Right renal cortex interstitium (tissue), 3 donors: ENCODE measurements at places on chromosomes 2 and 18.

GRCh38 chr2:71787108-71787415, 333.7 kb downstream of the DYSF start:
- no peak for DNase-seq

DNA sequence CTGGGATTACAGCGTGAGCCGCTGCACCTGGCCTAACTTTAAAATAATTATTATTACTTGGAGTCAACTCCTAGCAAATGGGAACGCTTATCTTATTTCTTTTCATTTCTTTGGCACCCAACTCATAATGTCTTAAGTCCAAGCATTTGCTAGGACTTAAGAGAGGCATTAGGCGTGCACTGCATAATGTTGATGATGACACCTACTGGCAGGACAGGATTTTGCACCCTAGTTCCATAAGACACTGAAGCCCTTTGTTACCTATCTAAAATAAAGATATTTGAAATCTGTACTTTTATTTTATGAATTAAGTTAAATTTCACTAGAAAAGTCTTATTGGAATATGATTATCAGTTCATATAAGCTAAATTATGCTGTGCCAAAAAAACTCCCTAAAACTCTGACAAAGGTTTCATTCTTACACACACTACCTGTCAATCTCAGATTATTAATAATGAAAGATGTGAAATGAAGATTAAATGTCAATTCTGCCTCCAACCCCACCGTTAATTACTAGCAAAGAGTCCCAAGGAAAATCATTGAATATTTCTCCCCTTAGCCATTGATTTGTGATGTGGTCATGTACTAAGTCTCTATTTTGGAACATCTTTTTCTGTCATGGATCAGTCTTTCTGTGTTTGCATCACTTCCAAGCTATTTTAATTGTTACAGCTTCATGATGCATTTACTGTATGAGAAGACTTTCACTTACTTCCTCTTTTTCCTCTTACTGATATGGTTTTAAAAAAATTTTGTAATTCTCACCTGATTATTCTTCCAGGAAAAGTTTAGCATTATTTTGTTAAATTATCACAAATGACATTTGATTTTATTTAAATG, 12.7 kb upstream of the CDH2 start:
- no peak for DNase-seq

- no peak for DNase-seq
Observed at GRCh38 chr2:55923091-55923981, at the start of gene EFEMP1. Gene EFEMP1, minus strand, starts transcription at chr2:55923782. Its CDS starts 1,342 bp downstream, at chr2:55922440.

DNA sequence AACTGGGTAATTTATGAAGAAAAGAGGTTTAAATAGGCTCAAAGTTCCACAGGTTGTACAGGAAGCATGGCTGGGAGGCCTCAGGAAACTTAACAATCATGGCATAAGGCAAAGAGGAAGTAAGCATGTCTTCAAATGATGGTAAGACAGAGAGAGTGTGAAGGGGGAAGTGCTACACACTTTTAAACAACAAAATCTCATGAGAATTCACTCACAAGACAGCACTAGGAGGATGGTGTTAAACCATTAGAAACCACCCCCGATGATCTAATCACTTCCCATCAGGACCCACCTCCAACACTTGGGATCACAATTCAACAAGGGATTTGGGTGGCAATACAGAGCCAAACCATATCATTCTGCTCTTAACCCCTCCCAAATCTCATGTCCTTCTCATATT, 34.9 kb downstream of the CFAP210 start:
- DNase-seq = no peak

DNA sequence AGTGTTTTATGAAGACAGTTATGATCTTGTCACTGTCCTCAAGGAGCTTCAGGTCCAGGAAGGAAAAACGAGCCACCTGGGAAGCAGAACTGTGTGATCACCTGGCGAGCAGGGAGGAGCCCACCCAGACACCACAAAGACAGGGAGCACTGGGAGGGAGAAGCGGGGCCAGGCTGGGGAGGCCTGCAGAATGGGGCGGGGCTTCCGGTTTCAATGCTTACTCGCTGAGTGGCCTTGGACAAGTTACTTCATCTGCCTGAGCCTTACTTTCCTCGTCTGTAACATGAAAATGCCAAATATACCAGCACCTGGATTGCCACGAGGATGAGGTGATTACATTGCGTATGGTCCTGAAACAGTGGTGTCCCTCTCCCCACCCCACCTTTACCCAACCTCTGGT, 227.5 kb downstream of the ANKRD30B start:
- no peak for DNase-seq

DNA sequence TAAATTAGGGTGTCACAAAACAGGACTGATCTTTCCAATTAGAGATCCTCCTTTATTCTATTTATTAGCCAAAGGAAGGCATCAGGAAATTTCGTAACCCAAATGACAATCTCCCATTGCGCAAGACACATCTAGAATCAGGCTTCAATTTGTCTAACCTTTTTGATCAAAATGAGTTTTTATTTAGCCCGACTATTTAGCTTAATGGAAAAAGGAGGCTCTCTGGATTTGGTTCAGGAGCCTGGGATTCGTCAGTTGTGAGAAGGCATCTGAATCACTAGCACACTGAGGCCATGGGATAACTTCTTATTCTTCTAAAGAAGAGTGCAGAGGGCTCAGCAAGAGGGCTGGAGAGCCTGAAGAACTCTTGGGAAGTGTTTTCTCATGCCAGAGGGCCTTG, 332.1 kb upstream of the ETAA1 start:
- no peak for DNase-seq

DNA sequence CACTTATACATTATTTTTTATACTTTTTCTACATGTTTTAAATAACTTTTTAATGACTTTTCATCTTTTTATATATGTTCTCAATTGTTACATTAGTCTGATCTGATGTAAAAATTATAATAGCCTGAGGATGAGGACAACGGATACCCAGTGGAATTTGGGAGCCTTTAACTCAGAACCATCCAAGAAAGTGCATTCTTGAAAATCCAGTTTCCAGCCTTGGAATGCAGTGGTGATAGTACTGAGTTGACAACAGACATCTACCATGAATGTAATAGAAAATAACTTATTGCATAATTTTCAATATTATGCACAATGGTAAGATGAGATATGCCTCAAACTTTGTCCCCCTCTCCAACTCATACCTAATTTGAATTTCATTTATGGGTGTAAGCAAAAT, 120.7 kb upstream of the ZC3H15 start:
- DNase-seq = no peak

DNA sequence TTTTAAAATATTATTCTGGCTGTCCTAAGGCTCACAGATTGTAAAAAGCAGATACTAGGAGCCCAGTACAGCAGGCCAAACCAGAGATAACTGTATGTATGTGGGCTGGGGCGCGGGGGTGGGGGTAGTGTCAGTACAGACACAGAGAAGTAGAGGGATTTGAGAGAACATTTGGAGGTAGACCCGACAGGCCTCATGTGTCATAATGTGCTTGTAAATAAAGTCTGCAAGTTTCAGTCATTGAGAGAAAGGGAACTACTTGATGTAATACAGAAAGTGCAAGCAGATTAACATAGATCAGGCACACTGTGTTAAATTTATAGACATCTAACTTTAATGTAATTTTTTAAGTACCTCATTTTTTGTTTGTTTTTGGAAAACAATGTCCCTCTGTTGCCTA, 7.4 kb upstream of the POLI start:
- DNase-seq = no peak

DNA sequence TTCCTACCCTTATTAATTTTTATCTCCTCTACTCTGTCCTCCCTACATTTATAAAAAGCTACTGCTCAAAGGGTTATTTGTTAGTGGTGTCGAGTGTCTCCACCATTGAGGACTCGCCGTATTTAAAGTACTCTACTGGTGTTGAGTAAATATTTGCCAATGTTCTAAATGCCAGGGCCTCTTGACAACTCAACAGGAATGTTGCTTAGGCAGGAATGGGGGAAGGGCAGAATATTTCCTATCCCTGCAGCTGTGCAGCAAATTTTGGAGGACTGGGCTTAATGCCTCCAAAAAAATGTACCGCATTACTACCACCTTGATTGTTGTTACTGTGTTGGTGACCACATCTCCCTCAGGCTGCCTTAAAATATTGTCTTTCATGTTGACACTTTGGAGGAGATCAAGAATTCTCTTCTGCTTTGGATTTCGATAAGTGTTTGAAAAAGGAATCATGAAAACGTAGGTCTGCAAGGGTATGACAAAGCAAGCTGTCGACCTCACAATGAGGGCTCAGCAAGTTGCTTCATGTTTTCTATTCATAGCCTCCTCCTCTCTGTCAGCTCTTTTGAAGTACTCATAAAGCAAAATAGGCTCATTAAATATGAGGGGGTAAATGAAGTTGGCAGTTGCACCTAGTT, 84.3 kb downstream of the EFEMP1 start:
- no peak for DNase-seq

DNA sequence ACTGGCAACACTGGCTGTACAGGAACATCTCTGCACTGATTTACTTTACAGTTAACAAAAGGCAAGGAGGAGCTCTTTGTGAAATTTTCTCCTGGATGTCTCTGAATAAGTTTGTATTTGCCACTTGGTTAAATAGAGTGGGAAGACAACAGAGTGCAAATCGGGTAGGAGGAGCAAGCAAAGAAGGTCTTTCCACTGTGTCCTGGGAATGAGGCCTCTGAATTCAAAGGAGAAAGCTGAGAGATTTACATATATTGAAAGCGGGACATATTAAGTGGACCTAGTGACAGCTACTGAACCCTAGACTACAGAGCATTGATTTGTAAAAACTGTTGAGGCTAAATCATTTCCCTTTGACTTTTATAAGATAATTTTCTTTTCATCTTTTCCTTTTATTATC, 117.4 kb upstream of the CHRNA1 start:
- DNase-seq = no peak

DNA sequence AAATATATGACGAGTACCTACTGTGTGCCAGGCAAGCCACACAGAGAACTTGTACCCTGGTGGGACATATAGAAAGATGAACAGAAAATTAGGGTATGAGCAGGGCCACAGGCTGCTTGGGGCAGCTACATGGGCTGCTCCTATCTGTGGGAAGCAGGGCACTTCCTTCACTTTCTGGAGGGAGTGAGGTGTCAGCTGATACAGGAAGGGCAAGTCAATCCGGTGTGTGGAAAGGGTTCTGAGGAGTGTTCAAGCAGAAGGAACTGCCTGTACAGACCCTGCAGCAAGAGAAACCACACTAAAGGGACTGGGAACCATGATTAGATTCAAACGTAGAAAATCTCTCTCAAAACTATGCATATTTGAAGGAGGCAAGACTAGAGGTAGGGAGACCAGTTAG, 58.6 kb upstream of the BCL11A start:
- no peak for DNase-seq

- DNase-seq = no peak
Observed at GRCh38 chr2:33511141-33511540, 34.7 kb downstream of the RASGRP3 start.

DNA sequence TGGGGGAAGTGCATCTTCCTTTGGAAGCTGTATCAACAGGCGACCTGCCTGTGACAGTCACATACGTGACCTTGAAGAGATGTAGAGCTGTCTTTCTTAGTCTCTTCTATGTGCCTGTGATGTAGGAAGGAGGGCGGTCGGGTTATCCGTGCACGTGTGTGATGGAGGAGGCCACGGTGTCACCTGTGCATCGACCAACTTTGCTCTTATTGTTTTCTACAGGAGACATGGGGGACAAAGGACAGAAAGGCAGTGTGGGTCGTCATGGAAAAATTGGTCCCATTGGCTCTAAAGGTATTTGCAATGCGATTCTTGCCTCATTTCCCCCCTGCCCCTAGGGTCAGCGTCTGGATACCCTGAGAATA, 20.7 kb upstream of the ALLC start:
- DNase-seq = no peak

GRCh38 chr2:26184121-26184520, 11.2 kb downstream of the GAREM2 start:
- no peak for DNase-seq

DNA sequence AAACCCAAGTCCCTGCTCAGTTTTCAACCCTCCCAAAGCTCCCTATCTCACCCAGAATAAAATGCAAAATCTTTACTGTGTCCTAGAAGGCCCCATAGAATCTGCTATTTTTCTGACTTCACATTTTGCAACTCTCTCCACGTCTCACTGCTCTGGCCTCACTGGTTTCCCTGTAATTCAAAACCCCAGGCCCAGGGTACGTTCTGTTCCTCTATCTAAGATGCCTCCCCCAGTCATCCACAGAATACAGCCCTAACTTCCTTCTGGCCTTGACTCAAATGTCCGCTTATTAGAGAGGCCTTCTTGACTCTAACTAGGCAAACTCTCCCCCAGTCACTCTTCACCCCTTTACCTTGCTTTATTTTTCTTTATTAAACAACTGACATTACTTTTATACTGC, 42.0 kb downstream of the FAM161A start:
- no peak for DNase-seq
